ENCODE measurements at places on chromosomes 2 and 18.

- no peak for DNase-seq
These were observed 176.0 kb downstream of the PDE11A start for GRCh38 chr2:177896587-177896986.

DNA sequence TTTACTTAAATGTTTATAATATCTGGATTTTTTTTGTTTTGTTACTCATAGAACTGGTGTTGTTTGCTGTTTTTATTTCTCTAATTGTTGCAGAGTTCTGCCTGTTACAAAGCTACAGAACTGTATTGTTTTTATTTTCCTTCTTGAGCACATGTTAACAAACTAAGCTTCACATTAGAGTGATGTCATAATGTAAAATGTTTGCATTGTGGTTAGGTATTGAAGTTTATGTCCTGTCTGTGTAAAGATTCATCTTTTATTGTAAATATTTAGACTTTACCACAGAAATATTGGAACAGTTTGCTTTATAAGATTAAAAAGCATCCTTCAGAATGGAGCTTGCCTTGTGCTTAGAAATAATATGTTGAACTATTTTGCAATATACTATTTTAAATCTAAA lies 67.7 kb downstream of the CLIP4 start:
- DNase-seq, result no peak

DNA sequence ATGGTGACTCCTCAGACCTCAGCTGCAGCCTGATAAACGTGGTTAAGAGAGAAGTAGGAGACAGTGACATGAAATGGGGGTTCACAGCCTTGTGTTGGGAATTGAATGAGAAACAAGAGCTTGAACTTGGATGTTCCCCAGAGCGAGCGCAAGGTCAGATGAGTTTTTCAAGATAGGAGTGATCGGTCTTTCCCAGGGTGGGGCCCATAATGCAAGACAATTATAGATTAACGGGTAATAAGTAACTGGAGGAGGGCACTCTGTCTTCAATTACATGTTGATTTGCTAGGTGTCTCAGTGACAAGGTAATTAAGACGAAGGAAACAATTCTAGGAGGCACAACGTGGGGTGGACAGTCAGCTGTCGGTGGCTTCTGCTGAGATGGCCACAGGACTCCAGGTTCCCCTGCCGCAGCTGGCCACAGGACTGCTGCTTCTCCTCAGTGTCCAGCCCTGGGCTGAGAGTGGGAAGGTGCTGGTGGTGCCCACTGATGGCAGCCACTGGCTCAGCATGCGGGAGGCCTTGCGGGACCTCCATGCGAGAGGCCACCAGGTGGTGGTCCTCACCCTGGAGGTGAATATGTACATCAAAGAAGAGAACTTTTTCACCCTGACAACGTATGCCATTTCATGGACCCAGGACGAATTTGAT lies at the start of gene UGT1A5:
TSS of gene UGT1A5 (plus strand) at position 297 of the 651 bp plus-strand sequence. CDS start at position 382, 85 bp downstream.
- DNase-seq, result no peak

DNA sequence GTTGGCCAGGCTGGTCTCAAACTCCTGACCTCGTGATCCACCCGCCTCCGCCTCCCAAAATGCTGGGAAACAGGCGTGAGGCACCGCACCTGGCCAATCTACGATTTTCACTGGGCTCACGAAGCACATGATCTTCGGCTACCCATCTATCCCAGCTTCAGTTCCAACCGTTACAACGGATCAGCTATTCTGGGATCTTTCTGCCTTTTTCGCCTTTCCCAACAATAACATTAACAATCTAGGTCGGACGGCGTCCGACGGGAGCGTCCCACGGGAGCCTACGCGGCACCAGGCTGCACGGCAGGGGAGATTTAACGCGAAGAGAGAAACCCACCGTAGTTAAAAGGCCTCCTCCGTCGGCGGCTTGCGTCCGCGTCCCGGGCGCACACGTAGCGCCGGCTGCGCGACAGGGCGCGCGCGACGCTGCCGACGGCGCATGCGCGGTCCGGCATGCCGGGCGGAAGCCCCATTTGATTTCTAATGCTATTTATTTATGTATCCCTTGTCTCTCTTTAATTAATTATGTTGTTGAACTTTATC lies at the start of gene MSL3B:
TSS of gene MSL3B (minus strand) at position 394 of the 540 bp plus-strand sequence.
- peak; percentile 28 for DNase-seq

DNA sequence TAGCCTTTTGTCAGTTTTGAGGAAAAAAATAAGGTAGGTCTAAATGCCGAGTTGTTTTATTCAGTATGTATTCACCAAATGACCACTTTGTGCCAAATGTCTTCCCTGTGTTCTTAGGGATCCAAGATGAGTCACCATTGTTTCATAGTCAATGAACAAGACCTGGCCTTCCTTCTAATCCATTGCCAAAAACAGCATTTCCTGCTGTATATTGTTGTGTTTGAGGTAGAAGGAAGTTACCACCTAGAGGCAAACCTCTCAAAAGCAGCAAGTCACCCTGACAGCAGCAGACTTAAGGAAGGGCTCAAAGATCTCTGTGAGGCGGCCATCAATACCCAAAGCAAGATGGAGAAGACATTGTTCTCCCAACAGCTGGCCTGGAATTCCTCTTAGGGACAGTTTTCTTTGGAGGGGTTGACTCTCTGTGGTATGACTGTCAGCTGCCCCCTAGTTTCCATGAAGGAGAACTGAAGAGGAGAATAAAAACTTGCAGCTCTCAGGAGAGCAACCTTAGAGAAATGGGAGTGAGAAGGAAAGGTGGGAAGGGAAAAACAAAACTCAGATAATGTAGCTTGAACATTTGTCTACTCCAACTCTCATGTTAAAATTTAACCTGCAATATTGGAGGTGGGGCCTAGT lies 328.3 kb downstream of the LRATD1 start:
- no peak for DNase-seq

- no peak for DNase-seq
These were observed 131.7 kb upstream of the PDE1A start for GRCh38 chr2:182558564-182558963.

GRCh38 chr18:77066689-77067088 lies 65.9 kb downstream of the MBP start:
- no peak for DNase-seq

- DNase-seq, result no peak
These were observed 98.4 kb downstream of the SCG2 start for GRCh38 chr2:223503746-223504145.

DNA sequence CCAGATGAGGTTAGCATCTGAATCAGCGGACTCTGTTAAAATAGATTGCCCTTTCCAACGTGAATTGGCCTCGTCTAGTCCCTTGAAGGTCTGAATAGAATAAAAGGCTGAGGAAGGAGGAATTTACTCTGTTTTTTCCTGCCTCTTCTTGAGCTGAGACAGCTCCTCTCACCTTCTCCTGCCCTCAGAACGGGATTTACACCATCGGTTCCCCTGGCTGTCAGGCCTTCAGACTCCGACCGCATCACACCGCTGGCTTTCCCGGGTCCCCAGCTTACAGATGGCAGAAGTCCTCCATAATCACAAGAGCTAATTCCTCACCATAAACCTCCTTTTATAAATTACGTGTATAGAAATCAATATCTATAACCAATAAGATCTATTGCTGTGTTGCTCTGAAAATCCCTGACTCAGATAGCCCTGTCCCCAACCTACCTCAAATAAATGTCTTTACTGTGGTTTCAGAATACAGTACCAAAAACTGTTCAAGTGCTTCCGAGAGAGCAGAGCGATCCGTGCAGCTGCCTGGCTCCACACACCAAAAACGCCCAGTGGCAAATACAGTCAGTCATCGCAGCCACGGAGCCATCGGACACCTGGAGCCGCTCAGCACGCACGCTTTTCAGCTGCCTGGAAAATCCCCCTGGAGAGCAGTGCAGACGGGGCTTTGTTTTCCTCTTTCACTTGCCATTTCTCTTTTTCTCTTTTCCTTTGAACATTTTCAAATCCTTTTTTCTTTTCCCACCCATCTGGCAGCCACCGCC lies 196.9 kb downstream of the NRP2 start:
- no peak for DNase-seq

DNA sequence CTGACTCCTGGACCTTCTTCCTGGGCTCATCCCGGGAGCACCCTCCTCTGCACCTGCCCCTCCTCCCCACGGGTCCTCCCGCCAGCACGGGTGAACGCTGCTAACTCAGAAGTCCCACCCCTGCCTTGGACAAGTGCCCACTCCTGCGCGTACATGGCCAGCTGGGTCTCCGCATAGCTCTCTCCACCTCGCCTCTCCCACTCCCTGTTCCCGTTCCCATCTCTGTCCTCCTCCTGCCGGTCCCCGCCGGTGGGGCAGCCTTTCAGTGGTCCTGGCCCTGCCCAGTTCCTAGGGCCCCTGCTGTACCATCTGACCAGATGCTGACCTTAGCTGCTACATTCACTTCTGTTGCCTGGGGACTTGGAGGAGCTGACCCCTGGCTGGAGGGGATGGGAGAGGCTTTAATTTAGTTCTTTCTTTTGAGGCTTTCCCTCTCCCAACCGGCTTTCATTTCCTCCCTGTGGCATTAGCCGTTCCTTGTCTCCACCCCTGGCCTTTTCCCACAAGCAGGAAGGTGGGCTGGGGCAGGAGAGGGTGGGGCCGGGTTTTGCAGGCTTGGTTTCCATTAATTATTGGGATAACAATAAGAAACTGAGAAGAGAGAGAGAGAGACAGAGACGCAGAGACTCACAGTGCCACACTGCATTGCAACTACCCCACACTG lies 136.1 kb downstream of the SH3BP4 start:
- DNase-seq, result no peak

GRCh38 chr2:20539133-20539719 lies 92.4 kb downstream of the RHOB start:
- DNase-seq, result no peak

DNA sequence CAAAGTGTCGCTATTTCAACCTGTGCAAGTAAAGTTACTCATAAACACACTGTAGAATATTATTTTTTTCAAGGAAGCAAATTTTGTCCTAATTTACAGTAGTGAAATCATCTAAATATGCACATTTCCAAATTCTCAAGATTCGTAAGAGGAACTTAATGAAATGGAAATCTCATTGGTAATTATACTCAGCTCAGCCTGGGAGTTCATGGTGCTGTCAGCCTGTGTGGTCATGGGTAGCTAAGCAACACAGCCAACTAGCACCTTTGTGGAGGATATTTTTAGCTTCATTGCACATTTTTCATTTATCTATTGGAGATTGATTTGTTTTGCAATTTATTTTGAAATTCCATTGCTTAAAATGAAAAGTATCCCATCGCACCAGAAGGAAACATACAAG lies 975.7 kb upstream of the ZEB2 start:
- DNase-seq, result no peak

DNA sequence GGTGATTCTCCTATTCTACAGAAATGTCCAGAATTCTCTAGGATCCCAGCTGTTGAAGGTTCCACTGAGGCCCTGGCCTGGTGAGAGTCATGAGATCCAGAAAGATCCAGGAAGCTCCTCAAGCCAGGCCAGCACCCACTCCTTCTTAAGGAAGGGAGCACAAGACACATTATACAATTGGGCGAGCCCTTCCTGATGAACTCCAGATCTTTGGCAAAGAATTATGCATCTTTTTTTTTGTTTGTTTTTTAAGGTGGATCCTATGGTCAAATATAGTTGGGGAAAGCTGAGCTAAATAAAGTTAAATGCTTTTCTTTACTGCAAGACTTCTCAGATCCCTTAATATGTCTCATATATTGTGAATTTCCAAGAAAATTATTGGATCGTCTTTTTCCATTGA lies 37.0 kb upstream of the LOXHD1 start:
- DNase-seq, result no peak

GRCh38 chr18:28176698-28176947 lies 307 bp downstream of the CDH2 start:
- DNase-seq, result no peak

DNA sequence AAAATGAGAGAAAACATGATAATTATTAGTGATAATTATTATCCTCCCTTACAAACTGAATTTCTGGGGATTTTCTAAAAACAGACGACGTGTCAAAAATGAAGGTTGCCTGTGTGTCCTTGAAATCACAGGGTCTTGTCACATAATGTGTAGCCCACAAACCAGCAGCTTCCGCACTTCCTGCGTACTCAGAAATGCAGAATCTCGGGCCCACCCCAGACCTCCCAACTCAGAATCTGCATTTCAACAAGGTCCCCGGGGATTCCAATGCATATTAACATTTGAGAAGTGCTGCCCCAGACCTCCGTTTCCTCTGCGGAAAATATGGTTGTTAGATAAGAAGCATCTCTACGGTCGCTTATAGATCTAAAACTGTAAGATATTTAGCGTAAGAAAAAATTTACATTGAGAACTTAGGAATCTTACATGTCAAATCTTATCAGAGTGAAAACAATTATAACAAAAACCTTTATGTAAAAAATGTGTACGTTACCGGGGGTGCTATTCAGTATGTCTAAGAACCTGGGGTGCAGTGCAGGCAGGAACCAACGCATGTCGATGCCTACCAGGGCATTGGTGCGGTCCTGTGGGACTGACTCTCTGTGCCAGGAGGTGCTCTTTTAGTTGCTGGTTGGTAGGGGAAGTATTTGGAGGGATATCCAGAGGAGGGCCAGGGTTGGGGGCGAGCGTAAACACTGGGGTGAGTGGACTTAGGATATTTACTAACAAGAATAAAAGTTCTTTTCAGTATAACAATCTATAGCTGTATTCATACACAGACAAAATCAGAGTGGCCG lies 15.2 kb downstream of the CDKL4 start:
- DNase-seq, result no peak

- no peak for DNase-seq
These were observed 233.3 kb downstream of the LDLRAD4 start for GRCh38 chr18:13451661-13452387.

- no peak for DNase-seq
These were observed 137.2 kb downstream of the CDH2 start for GRCh38 chr18:28039691-28040090.

GRCh38 chr2:167140767-167141166 lies 252.5 kb downstream of the XIRP2 start:
- DNase-seq, result no peak

DNA sequence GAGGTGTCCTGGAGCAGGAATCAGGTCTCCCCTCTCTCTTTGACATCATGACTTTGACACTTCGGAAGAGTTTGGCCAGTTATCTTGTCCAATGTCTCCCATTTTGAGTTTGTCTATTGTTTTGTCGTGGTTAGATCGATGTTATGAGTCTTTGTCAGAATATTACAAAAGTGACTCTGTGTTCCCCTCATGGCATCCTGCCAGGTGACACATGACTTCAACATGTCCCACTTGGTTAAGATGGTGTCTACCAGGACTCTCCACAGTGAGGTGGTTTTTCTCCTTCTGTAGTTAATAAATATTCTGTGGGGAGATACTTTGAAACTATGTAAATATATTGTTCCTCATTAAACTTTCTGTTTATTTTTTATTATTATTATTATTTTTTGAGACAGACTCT lies 76.6 kb upstream of the BZW1 start:
- no peak for DNase-seq

All from activated CD4-positive, alpha-beta T cell treated with anti-CD3 and anti-CD28 coated beads for 24 hours (primary cell).